Lower lobe of right lung (tissue), 2 donors: ENCODE measurements at places on chromosomes 11 and 22. TPM values are rescaled to one million over a fixed set of nuclear protein-coding genes. Genes with fewer than 3 reads are reported as not detected.

- H3K27ac ChIP-seq = no peak overlapping the region
- H3K4me1 ChIP-seq = no peaks in the 10 kb centered on the region
- H3K4me3 ChIP-seq = no peak overlapping the region
- peaks cover 18% of the 10 kb centered on the region for H3K27me3 ChIP-seq
Observed at GRCh38 chr22:27318516-27318915, 483.0 kb downstream of the MN1 start.

Gene DGCR6
- 4.5 TPM for total RNA-seq

DNA sequence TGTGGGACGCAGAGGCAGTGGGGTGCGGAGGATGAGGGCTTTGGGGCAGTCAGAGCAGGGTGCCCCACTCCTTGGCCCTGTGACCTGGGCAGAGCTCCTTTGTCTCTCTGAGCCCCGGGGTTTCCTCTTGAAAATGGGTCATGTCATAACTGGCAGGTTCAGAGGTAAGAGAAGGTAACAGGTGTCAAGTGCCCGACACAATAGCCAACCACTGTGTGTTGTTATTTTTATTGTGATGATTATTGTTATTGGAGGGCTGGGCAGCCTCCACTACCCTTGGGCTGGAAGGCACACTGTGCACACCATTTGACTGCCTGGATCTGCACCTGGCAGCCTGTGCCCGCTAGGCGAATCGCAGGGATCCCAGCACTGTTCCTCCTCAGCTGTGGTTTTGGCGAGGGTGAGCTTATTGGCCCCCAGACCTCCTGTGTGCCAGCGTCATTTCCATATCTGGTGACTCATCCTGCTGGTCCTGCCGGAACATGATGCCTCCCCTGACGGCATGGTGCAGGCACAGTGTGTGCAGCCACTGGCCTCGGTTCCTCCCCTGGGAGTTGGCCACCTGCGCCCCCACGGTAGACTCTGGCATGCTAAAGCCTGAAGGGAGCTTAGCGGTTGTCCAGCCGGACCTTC lies 15.4 kb upstream of the SOX10 start:
- H3K4me3 ChIP-seq = no peak overlapping the region
- no peaks in the 10 kb centered on the region for H3K27me3 ChIP-seq
- no peak for DNase-seq
- no peak overlapping the region for H3K27ac ChIP-seq

GRCh38 chr11:48055292-48056132 lies 75.2 kb downstream of the PTPRJ start:
- no peak overlapping the region for H3K4me3 ChIP-seq
- H3K27me3 ChIP-seq = no peaks in the 10 kb centered on the region
- DNase-seq = no peak
- H3K36me3 ChIP-seq = no peaks in the 10 kb centered on the region
- H3K27ac ChIP-seq = peak overlapping the region; percentile 66

- H3K4me1 ChIP-seq = peaks cover 7% of the 10 kb centered on the region
- no peak overlapping the region for H3K4me3 ChIP-seq
Observed at GRCh38 chr11:2980168-2980840, 11.8 kb downstream of the NAP1L4 start.

Gene KIRREL3
- 0.15 TPM for total RNA-seq
